ENCODE measurements at places on chromosomes 6 and 20.

DNA sequence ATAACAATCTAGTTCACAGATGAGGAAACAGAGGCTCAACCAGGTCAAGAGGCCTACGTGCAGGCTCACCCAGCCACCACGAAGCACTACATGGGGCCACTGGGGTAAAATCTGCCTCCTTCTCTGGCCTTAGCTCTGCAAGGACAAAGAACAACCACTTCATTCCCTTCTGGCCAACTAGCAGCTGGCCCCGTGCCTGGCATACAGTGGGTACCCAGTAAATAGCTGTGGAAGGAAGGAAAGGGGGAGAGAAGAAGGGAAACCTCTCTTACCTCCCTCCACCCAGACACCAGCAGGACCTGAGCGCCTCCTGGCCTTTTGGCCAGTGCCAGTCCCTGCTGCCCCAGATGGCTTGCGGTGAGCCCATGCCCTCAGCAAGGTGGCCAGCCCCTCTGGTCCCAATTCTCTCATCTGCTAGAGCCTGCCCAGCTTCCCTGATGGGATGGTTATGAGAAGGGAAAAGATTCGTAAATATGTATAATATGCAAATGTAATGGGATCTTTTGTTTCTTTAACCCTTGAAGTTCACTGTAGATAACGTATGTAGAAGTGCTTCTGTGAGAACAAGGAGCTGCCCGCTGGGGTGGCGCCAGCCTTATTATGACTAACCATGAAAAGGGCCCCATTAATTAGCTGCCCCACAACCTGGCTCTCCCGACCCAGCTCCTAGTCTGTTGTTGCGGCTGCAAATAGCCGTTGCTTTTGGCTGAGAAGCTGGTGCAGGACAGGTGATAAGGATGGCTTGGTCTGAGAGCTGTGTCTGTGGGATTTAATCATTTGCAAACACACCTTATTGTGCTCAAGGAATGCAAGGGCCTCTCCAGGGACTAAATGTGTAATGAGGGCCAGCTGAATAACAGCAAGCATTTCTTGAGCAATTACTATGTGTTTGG lies 62.0 kb downstream of the DLGAP4 start:
- no peak for DNase-seq

DNA sequence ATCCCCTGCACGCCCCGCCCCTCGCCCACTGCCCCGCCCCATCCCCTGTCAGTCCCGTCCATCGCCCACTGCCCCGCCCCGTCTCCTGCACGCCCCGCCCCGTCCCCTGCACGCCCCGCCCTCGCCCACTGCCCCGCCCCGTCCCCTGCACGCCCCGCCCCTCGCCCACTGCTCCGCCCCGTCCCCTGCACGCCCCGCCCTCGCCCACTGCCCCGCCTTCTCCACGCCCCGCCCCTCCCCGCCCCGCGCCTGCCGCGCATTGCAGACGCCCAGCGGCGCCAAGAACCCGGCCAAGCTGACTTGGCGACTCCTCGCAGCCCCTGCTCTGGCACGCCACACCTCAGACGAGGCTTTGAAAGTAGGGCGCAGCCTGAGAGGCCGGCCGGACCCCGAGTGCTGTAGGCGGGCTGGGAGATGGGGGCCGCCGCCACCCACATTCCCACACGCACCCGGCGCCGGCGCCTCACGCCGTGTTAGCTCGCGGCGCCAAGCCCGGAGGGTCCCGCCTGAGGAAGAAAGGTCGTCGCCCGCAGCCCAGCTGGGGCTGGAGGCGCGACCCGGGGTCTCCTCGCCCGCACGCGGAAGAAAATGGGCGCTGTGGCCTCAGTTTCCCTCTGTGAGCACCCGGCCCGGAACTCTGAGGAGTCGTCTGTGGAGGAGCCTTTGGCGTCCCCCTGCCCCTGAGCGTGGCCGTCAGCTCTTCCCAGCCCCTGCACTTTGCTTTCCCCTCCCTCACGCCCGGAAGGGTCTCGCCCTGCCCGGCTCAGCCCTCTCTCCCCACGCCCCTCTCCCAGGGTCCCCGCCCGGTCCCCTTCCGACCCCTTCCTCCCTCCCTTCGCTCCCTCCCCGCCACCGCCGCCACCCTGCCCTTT lies at the start of gene RAD21L1:
TSS of gene RAD21L1 (plus strand) at position 262 of the 872 bp plus-strand sequence. CDS start 2,410 bp downstream, outside the sequence.
- peak; percentile 84 for DNase-seq

GRCh38 chr6:14286144-14286543 lies 168.6 kb downstream of the CD83 start:
- no peak for DNase-seq

DNA sequence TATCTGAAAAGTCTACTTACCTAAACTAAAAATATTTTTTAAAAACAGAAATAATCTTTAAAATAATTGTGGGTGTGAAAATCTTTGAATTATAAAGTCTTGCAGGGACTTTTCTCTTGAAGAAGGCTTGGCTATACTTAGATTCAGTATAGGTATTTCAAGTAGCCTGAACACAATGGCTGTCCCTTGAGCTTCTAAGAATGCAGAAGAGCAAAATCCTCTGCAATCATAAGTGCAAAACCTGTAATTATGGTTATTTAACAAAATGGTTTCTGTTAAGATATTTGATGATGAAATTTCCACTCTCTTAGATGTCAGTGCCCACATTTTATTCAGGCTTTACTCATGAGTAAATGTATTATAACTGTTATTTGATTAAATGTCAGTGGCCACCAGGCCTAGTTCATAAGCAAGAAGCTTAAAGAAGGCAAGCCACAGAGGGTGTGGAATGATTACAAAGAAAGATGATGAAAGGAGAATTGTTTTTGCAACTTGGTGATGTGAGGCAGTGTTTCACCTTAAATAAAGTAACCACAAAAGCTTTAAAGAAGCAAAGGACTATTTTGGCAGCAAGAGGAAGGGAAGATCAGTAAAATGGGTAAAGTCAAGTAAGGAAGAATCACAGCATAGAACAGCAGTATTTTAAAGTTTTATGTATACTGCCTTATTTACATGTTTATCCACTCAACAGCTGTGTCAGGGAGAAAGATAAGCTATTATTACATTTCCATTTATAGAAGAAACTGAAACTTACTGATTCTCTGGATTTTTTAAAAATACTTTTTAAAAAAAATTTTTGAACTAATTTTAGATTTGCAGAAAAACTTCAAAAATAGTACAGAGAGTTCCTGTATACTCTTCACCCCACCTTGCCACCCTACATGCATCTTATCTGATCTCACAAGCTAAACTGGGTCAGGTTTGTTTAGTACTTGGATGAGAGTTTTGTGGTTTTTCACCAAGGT lies 351.2 kb upstream of the RUNX2 start:
- no peak for DNase-seq

DNA sequence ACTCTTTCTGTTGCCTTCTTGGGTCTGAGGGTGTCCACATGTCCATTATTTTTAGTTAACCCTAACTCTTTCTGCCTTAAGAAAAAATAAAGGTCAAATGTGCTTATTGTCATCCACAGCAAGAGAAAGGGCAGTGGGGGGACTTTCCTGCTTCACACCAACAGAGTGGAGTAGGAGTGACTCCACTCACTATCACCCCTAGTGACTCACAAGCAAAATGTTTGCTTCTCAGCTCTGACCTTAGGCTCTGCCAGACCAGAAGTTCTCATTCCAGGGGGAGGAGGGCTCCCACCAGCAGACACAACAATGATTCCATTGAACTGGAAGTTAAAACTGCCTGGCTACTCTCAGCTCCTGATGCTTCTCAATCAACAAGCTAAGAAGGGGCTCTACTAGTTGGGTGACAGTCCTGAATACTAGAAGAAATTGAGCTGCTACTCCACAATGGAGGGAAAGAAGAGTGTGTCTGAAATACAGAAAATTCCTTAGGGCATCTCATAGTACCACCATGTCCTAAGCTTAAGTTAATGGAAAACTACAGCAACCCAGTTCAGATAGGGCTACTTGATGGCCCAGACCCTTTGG lies 83.9 kb upstream of the AFDN start:
- DNase-seq, result no peak

DNA sequence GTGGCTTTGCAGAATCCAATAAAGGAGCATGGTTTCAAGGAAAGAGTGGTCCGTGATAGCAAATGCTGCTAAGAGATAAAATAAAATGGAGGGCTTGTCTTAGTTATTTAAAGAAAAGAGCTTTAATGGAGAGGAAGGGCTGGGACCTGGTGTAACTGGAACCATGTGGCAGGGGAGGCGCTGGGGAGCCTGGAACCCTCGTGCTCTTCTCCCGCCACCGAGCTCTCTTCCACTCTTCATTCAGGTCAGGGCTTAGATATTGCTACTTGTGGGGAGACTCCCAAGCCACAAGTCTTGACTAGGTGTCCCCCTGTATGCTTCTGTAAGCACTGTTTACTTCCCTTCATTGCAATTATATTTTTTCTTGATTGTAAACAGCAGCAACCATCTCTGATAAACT lies 15.2 kb upstream of the ARFGEF3 start:
- DNase-seq, result no peak

- no peak for DNase-seq
Observed at GRCh38 chr6:2794171-2794730, 29.1 kb downstream of the WRNIP1 start.

DNA sequence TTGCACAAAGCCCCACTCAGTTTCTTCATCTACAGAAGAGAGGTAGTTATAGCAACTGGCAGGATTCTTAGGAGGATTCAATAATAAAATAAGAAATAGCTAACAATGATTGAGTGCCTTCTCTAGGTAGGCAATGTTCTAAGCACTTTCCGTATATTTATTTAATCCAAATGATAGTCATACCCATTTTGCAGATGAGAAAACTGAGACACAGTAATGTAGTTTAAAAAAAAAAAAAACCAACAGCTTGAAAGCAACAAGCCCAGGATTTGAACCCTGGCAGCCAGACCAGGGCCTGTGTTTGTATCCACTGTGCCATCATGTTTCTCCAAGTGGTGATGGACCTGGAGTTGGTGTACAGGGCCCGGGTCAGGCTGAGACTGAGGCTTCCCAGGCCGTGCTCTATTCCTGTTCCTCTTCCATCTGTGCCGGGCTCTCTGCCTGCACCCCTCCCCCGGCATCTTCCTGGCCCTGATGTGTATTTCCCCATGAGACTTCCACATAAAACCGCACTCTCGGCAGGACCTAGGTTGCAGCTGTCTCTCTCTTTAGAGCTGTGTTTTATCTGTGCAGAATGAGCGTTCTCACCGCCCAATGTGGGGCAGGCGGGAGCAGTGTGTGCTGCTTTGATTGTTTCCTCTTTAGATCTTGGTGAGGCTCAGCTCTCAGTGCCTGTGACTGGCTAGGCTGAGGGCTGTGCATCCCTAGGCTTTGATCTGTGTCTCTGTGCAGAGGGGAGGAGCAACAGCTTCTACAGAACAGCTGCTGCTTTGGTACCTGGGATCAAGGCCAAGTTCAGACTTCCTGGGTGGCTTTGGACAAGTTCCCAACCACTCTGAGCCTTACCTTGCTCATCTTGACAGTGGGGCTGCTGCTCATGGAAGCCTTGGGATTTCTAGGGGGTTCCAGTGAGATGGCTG lies 49.5 kb downstream of the TOX2 start:
- DNase-seq, result no peak

DNA sequence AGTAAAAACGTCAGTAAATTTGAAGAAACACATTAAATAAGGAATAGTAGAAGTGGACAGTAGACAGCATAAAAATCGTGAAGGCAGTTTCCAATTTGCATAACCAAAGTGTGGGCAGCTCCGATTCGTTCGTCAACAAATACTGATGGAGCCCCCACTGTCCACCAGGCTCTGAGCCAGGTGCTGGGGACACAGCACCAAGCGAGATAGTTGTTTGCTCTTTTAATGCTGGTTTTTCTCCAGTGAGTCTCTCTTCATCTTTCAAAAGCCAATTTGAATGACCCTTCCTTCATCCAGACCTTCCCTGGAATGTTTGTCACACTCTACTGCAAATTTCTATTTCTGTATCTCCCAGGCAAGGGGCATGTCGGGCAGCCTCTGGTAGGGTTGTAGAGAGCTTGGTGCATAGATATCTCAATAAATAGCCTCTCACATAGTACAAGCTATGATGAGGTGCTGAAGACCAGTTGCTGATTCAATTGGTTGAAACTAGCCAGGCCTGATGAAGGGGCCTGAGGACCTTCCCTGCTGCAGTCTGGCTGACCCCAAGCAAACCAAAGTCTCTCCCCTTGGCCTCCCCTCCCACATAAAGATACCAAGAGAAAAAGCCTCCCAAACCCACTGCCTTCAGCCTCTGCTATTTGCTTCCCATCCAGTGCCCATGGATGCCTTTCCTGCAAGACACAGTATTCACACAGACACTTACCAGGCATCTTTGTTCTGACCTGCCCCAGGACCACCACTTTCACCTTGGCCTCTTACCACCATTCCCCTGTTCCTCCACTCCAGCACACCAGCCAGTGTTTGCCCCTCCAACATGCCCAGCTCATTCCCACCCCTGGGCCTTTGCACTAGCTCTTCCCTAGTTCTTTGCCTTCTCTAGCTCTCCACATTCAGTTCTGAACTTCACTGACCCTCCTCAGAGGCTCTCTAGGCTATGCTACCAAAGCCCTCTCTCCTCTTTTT lies 125.2 kb downstream of the CEBPB start:
- DNase-seq, result no peak

- no peak for DNase-seq
Observed at GRCh38 chr20:58212636-58213035, 15.8 kb downstream of the ANKRD60 start.

- DNase-seq, result peak; percentile 47
Observed at GRCh38 chr6:43997345-43997677, 129.9 kb downstream of the MRPL14 start.

DNA sequence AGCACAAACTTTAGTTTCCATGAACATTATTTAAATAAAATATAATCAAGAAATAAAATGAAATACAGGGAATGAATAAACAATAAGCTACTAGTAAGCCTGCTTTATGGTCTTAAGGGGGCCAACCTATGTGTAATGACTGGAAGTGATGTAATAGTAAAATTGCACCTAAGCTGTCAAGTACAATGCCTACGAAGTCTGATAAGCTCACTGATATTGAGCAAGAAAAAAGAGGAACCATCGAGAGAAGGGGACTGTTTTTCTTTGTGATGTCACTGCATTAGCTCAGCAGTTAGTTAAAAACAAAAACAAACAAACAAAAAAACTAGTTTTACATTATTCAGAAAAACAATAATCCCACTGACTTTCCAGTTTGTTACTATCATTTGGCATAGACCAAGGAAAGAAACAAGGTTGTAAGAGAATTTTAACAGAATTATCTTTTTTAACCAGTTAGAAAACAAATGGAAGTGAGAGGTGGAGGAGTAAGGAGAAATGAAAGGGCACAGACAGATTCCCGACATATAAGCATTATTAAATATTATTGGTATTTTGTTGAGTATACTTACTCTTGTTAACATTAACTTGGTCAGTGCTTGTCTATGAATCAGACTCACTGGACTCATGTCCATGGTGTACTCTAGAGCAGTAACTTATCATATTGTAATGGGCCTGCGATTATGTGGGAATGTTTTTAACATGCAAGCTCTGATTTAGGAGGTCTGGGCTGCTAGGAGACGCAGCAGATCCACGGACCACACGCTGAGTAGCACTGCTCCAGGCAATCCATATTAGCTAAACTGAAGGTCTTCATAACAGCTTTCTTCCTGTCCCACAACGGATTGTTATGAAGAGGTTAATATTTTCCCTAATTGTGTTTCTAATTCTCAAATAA lies 99.6 kb upstream of the HMGCLL1 start:
- no peak for DNase-seq

GRCh38 chr6:33015798-33016197 lies 6.4 kb upstream of the HLA-DOA start:
- no peak for DNase-seq

DNA sequence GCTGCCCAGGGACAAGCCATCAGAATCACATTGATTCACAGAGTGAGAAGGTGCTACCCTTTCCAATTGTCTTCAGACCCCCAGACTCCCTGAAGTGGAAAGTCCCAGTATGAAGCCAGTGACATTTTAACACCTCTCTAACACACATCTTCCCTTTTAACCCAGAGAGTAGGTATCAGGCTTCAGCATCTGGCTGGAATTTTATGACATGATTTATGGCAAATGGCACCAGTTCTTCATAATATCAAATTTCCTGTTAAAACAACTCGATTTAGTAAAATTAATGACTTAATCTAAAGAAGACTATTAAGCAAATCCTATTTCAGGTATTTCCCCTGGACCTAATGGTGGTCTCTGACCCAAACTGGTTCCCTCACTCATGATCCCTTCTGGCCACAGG lies 25.0 kb downstream of the KCNB1 start:
- no peak for DNase-seq

Data from suprapubic skin (tissue), 4 donors.